ENCODE measurements at places on chromosomes 1 and 21. TPM values are rescaled to one million over a fixed set of nuclear protein-coding genes. Genes with fewer than 3 reads are reported as not detected.

ZBTB37 gene
- total RNA-seq = 7.7 TPM

SEMA4A gene
- total RNA-seq = 2.2 TPM

RAB7B gene
- total RNA-seq = 1.6 TPM

ECM1 gene
- 24.1 TPM for total RNA-seq

ATP1B1 gene
- total RNA-seq = 335 TPM

UTS2 gene
- total RNA-seq = not detected

THEM5 gene
- total RNA-seq = not detected
